ENCODE measurements at places on chromosomes 4 and X.

DNA sequence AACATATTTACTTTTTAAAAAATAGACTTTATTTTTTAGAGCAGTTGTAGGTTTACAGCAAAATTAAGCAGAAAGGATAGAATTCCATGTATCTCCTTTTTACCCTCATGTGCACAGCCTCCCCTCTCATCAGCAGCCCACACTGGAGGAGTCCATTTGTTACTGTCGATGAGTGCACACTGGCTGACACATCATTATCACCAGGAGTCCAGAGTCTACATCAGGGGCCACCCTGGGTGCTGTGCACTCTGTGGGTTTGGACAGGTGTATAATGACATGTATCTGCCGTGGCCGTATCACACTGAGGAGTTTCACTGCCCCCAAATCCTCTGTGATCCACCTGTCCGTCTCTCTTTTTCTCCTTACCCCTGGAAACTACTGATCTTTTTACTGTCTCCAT, 26.3 kb downstream of the TBC1D14 start:
- DNase-seq = no peak

GRCh38 chrX:56986138-56986537, 9.2 kb downstream of the SPIN3 start:
- no peak for DNase-seq

DNA sequence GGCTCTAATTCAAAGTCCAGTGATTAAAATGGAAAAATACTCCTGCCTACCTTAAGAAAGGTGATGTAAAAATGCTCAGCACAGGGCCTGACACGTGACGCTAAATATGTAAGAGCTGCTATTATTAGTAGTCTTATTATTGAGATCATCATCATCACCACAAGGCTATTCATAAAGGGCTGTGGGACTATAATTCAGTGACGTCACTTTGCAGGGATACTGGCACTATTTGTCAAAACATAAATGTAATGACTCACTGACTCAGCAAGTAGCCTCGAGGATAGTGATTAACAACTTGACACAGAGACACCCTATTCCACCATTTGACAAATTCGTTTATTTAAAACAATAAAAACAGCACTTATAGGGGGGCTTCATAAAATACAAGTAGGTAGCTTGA, 258.9 kb downstream of the SPANXN1 start:
- DNase-seq = no peak

DNA sequence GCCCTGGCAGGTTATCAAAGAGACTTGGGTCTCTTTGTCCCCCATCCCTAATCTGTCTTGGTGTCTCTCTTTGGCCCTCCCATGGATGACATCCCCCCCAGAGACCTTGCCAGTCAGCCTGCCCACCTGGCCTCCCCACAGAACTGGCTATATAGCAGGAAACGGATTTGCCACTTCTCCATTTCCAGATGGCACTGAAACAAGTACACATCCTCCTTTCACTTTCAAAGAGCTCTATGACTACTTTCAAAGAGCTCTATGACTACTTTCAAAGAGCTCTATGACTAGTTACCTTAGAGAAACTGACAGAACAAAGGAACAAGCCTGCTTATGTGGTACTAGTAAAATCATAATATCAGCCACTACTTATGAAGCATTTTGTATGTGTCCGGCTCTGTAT, 175.3 kb downstream of the MAML3 start:
- DNase-seq = no peak

DNA sequence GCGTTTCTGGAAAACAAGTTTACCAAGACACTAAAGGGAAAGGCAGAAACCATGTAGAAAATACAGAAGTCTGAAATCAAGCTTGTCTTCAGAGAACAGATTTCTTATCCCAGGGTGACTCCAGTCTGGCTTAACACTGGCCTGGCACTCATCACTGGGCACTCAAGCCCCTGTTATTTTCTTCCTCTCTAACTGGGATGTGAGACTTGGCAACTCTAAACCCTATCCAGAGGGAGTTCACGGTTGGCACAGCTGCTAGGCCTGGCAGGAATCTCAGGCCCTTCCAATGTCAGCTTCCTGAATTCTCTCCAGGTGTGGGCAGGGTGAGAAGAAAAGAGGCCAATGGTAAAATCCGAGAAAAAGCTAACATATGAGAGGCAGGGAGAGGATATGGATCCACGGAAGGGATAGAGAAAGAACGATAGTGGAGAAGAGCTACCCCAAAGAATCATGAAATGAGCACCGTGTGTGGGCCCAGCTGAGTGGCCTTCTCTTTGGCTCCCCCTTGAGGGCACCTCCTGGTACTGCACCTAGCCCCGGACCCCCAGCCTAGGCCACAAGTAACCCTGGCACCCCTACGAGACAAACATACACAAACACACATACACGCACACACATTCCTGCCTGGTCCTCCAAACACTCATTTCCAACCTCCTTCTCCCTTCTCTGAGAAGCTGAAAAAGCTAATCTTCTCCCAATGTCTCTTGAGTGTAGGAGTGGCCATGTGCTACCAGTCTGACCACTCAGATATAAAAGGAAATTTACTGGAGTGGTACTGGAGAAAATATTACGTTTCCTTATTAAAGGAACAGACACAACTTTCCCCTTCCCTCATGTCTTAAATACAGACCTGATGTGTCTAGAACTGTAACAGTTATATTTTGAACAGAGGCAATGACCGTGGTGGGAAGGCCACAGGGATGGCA, 16.6 kb upstream of the PTCHD1 start:
- DNase-seq = no peak

GRCh38 chr4:7571701-7572100, 137.0 kb upstream of the PSAPL1 start:
- DNase-seq = no peak

- DNase-seq = no peak
These were observed 49.7 kb upstream of the TMEM164 start for GRCh38 chrX:109952985-109953905.

GRCh38 chr4:53315300-53315699, 50.6 kb downstream of the SCFD2 start:
- DNase-seq = no peak

GRCh38 chrX:373641-374471, 12.9 kb downstream of the PPP2R3B start:
- DNase-seq = no peak

- no peak for DNase-seq
These were observed 333.8 kb upstream of the GRIA3 start for GRCh38 chrX:122850326-122850725.

DNA sequence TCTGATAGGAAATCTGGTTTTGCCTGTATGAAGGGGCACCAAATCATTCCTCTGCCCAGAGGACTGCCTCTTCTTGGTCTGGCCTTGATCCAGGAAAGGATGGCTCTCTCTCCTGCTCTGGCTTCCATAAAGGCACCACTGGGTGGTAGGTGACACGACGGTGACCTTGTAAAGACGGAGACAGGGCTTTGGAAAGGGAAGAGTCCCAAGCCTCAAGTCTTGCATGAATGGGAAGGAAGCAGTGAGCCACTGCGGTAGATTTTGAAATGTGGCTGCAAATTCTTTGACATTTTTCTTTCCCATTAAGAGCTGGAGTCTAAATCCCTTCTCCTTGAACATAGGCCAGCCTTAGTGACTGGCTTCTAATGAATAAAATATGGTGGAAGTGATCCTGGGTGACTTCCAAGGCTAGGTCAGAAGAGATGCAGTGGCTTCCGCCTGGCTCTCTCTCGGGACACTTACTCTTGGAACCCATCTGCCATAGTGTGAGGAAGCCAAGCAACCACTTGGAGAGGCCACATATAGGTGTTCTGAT, 347.4 kb downstream of the BCOR start:
- no peak for DNase-seq

DNA sequence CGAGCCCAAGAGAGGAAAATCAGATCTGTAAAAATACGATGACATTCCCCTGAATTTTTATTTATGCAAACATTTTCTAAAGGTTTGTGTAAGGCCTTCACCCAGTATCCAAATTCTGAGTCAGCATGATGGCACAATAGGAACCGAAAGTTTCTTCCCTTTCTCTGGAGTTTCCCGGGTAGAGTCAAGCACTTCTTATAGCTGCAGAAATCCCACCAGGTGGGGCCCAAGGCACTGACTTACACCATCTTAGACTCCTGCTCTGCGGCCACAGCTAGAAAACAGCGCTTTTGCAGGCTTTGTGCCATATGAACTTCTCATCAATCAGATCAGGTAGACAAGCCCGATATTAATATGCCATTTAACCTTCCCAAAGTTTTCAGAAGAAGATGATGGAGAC, 13.4 kb downstream of the LEF1 start:
- no peak for DNase-seq

GRCh38 chr4:37451656-37452055, 207.1 kb downstream of the NWD2 start:
- DNase-seq = no peak

Measured in AG09309 (cell line).